Left hindlimb (tissue), 1 donor: ENCODE measurements at places on chromosomes 4 and X.

DNA sequence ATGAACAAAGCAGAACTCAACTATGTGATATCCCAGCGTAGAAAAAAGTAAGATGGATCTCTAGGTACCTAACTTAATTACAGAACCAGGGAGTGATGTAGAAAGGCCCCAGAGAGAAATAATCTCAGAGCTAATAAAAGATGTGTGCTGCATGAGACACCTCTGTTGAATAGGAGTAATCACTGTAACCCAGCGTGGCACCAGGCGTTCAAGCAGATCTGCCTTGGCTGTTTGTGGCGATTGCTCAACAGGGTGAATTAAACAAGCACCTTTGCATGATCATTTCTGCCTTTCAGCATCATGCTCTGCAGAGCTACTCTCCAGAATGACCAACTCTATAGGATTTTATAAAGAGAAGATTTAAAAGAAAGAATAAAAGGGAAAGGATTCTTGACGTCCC is 81.7 kb upstream of the KCNIP4 start:
- no peak for DNase-seq

GRCh38 chrX:28668957-28669356 is 81.7 kb downstream of the IL1RAPL1 start:
- DNase-seq = no peak

DNA sequence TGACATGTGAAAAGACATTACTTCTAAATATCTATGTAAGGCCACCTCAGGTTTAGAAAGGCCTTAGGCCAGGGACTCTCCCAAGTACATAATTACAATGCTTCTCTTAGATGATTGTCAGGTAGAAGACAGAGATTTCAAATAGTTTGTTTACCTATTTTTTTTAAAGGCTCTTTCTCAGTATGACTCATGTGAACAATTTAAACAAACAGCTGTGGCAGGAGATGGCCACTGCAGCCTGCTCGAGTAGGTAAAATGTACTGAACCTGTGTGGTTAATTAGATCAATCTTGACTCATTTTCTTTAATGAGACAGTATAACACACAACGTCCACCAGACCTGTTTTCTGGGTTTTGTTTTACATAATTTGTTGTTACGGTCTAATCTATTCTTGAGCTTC is 50.2 kb downstream of the LEF1 start:
- DNase-seq = no peak

DNA sequence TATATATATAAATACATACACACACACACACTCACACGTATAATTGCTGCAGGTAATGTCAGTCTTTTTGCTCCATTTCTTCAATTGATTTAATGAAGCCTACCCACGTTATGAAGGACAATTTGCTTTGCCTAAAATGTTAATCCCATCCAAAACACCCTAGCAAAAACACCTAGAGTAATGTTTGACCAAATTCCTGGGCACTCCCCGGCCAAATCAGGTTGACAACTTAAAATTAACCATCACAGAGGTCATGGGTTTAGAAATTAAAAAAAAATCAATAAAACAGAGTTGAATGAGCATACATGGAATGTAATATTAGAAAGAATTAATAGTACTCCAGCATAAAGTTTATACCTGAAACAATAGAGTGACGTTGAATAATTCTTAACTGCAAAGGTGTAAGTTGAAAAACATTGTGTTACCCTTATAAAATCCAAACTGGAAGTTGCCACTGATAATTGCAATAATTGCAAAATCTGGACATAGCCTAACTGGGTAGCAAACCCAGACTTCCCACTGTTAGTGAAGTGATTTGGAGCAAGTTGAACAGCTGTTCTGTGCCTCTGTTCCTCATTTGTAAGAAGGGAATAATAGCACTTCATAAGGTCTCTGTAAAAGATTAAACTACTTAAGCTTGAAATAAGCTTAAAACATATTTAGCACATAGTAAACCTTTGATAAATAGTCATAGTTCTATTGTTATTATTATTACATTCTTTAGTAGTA is 2120.5 kb downstream of the PCDH7 start:
- DNase-seq = no peak

GRCh38 chrX:1325515-1326116 is 11.0 kb upstream of the IL3RA start:
- DNase-seq = no peak

- DNase-seq = no peak
These were observed 11.2 kb downstream of the KLHL8 start for GRCh38 chr4:87209182-87209581.
